ENCODE measurements at places on chromosomes 5 and 9.

DNA sequence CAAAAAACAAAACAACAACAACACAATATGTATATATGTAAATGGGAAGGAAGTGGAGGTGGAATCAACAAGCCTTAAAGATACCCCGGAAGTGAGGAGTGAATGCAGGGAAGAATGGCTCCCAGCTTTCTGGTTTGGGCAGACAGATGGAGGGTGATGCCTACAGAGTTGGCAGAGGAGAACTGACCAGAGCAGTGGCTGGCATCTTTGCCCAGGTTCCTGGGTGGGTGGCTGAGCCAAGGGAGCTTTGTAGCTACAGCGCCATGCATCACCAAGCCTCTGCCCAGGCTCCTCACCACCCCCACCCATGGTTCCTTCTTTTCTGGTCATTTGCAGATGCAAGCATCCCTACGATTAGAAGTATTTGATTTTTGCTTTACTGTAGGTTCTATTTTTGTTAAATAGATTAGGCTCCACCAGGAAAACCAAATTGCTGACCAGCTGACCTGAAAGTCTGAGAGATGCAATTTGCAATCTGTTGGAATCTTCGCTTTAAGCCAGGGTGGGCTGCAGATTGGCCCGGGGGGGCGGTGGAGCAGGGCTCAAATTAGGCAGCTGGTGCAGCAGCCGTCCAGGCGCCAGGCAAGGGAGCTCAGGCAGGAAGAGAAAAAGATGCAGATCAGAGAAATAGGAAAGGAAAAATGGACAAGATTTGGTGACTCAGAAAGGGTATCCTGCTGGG is 163.3 kb upstream of the TBC1D2 start:
- no peak for DNase-seq

DNA sequence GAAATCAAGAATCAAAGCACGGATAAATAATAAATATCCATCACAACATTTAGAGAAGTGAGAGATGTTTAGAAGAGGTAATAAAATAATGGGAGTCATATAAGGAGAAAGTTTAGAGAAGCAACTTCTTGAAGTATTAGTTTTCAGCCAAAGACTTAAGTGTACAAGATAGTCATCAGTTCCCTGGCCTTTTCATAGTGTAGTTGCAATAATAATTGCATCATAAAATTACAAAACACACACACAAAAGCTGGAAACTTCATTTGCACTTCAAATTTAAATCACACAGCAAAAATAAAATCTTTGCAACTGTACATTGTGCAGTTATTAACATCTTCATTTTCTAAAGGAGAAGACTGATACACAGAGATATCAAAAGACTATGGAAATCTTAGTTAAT is 319.1 kb upstream of the RGMB start:
- no peak for DNase-seq

DNA sequence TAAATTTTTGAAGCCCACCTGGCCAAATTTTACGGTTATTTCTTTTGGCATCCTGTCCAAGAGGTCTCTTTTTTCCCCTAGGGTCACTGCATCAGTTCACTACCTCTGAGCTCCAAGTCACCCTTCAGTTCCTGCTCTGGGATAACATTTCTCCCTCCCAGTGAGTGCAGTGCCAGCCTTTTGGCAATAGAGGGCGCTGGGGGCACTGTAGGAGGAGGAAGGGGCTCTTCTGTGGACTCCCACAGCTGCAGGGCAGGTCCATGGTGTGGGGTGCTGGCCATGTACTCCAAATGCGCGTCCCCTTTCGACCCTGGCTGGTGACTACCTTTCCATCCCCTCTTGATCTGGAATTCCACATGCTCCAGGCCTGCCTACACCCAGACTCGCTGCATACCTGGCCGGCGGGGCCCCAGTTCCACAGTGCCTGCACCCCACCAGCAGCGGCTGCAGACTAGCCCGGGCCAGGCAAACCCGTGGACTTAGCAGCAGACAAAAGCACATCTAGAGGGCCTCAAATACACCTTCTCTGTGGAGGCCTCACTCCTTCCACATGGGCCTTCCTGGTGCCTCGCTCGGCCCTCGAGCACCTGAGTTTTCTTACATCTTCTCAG is 20.3 kb upstream of the NINJ1 start:
- DNase-seq: peak; percentile 37

GRCh38 chr5:8436924-8437323 is 568.0 kb downstream of the MTRR start:
- no peak for DNase-seq

DNA sequence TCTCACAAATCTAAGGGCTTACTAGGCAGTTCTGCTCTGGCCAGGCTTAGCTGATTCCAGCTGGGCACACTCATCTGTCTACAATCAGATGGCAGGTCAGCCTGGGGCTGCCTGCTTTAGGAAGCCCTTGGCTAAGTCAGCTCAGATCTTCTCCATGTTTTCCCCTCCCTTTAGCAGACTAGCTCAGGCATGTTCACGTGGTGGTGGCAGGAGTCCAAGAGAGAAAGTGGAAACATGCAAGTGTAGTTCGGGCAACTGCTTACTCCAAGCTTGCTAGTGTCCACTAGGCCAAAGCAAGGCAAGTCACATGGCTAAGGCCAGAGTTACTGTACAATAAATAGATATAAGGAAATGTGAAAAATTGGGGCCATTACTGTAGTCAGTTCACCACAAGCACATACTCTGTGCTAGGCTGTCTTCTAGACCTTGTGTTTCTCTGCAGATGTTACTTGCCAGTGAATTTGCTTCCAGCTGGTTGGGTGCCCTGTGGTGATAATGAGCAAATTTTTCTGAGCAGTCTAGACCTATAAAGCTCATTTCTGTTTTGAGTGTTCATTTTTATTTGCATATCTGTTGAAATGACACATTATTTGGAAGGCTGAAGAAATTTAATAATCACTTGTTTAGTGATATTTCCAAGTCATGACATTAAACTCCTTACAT is 38.3 kb downstream of the RECK start:
- DNase-seq: no peak

DNA sequence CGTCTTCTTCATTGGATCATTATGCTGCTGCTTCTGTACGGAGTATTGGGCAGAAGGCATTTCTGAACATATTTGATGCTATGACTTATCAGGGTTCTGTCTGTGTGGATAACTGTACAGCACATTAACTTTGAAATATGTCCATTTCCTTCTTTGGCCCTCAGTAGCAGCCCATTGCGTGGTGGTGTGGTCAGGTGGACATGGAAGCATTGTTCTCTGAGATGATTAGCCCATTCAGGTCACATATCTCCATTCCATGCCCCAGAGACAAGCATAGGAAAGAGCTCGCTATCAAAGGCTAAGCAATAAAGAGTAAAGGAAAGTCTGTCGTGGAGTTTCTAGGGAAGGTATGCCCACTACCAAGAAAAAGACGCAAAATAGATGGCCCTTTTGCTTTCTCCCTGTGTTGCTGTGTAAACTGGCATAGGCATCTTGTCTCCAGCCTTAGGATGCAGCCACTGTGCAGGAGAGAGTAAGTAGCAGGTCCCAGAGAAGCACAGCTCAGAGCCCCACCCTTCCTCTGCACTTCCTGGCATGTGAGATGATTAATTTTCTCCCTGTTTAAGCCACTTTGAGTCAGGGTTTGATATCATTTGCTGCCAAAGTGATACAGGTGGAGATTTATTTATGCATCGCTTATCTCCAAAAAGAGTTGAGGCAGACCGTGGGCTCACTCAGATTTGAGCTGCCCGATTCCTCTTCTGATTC is 221.9 kb downstream of the PDZD2 start:
- no peak for DNase-seq

GRCh38 chr5:10288592-10289219 is 19.0 kb downstream of the CMBL start:
- peak; percentile 96 for DNase-seq

DNA sequence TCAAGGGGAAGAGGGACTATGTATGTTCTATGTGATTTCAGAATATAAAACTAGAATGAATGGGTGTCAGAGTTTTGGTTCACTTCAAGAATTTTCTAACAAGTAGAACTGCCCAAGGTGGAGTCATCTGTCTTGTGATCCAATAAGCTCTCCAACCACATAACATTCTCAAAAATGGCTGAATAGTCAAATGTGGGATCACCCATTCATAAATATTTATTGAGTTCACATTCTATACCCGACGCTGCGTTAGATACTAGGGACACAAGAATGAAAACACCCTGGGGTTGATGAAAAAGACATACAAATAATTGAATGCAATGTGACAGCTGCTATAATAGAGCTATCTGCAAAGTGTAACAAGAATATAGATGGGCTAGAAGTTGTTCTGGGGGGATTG is 35.3 kb upstream of the TRAF1 start:
- no peak for DNase-seq

- no peak for DNase-seq
Measured at GRCh38 chr9:84059936-84060335, 79.3 kb downstream of the RMI1 start.

- DNase-seq: no peak
Measured at GRCh38 chr5:123571927-123572326, 60.0 kb downstream of the CSNK1G3 start.

GRCh38 chr5:119966028-119966427 is 336.7 kb downstream of the FAM170A start:
- DNase-seq: no peak

- no peak for DNase-seq
Measured at GRCh38 chr9:125513668-125514413, 193.2 kb downstream of the MAPKAP1 start.

- DNase-seq: no peak
Measured at GRCh38 chr9:19689328-19690101, 99.3 kb downstream of the SLC24A2 start.

GRCh38 chr5:109723606-109724005 is 33.9 kb downstream of the MAN2A1 start:
- no peak for DNase-seq

DNA sequence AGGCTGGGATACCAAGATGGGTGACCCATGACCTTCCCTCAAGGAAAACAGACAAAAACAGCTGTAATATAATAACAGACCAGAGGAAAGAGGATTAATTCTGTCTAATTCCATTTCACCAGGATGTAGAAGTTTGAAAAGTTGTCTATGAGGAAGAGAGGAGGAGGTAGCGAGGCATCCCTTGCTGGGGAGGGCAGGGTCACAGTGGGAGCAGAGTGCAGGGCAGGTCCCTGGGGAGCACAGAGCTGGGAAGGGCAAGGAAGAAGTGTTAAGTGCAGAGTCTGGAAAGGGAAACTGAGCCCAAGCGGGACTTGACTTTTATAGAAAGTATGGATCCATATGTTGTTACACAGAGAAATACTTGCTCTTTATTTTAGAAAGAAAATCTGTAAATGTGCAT is 210.6 kb downstream of the CD180 start:
- no peak for DNase-seq

GRCh38 chr9:89598926-89599325 is 5.9 kb upstream of the GADD45G start:
- no peak for DNase-seq

GRCh38 chr5:34001241-34001841 is 6.5 kb downstream of the AMACR start:
- DNase-seq: peak; percentile 96

GRCh38 chr5:132673939-132674630 is at the start of gene IL4:
IL4 (plus strand) TSS chr5:132673989; CDS start chr5:132674051, 62 bp downstream.
- no peak for DNase-seq

DNA sequence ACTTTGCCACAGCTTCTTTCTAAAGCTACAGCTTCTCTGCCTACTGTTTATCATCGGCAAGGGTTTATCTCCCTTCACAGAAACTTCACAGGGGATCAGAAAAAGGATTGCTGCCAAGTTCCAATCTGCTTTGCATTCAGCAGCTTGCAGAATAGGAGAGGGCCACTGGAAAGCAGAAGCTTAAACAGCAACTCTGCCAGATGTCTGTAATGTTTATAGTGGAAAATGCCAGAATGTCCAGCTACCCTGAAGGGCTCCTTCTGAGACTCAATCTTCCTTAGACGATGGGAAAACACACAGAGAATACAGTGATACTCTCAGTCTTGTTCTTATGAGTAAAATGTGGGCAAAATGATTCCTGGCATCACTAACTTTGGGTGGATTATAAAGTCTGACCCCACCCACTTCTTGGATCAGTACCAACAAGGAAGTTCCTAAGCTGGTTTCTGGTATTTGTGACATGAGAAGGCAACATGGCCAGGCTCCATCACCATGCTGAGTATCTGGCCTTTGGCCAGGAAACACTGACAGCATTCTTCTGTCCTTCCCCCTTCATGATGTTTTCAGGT is 19.0 kb downstream of the STOM start:
- peak; percentile 55 for DNase-seq

- DNase-seq: no peak
Measured at GRCh38 chr5:94239266-94239665, 379.1 kb downstream of the KIAA0825 start.
